ENCODE measurements at places on chromosomes 1 and 21. TPM values are rescaled to one million over a fixed set of nuclear protein-coding genes. Genes with fewer than 3 reads are reported as not detected.

DNA sequence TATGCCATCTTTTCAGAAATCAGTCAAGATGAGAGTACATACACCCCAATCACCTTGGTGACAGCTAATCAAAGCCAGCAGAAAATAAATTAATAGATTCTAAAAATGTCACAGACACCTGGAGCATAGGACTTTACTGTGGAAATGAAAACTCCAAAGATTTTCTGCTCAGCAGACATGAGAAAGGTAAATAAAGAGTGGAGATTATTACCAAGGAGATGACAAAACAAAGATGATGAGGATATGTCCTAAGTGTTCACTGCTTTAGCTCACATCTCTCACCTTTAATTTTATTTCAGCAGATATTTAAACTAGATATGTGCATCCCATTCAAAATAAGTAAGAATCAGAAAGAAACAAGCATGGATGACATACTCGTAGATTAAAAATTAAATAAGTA lies 14.8 kb upstream of the KCNT2 start:
- no peak for DNase-seq

- no peak for DNase-seq
Measured at GRCh38 chr1:183913567-183913993, 108.7 kb downstream of the RGL1 start.

GRCh38 chr1:60126723-60127122 lies 53.2 kb upstream of the C1orf87 start:
- no peak for DNase-seq

DNA sequence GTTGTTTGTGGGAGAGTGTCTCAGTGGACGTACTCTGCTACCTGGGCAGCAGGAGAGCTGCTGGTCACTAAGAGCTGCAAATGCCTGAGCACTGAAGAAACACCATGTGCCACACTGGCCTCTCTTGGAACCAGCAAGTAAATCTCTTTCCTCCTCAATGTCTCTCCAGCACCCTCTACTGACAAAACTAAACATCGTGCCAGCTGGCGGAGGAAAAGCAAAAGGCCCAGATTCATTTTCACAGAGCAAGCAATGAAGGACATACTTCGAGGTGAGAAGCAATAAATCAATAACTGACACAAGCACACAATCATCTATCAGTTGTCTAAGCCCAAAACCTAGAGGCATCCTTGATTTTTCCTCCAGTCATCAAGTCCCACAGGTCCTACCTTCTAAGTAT lies 78.1 kb downstream of the RERE start:
- DNase-seq: no peak

DNA sequence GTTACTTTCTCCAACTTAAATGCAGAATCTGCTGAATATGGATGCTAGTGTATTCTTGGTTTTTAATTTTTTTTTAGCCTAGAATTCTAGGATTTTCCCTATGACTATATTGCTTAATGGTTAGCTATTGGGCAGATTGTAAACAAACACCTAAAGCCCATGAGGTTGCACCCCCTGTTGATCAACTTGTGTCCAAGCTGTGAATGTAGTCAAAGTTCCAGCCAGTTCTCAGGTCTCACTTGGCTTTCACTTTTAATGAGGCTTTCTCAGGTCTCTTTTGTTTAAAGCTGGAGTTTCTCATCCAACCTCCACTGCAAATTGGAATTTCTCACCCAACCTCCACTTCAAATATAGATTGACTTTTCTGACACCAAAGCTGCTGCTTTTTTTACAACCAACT lies 35.9 kb downstream of the FCER1A start:
- DNase-seq: no peak

DNA sequence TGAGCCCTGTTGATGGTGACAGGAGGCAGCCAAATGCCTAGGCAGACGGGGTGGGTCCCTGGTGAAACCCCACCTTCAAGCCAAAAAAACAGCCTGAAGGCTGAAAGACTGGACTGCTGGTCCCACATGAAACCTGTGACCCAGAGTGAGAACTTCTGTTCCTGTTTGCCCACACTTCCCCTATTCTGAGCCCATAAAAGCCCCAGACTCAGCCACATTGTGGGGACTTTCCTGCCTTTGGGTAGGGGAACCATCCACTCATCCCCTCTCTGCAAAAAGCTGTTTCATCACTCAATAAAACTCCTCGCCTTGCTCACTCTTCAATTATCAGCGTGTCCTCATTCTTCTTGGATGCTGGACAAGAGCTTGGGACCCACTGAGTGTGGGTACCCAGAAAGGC lies 25.2 kb downstream of the HTR6 start:
- no peak for DNase-seq

DNA sequence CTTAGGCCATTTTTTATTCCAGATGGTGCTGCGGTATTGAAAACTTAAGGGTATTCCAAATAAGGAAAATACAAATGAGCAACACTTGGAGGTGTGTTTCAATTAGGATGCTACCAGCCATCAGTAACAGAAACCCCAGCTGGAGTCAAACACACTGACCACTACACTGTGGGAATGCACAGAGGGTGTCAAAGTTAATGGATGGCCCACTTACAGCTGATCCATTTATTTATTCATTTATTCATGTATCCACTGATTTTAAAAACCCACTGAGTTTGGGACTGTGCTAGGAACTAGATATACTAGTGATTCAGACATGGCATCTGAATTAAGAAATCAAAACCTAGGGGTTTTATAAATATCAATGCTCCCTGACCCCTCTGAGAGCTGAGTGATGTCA lies 24.5 kb upstream of the GJA5 start:
- no peak for DNase-seq

- no peak for DNase-seq
Measured at GRCh38 chr21:43006874-43007208, 32.5 kb downstream of the PKNOX1 start.

DNA sequence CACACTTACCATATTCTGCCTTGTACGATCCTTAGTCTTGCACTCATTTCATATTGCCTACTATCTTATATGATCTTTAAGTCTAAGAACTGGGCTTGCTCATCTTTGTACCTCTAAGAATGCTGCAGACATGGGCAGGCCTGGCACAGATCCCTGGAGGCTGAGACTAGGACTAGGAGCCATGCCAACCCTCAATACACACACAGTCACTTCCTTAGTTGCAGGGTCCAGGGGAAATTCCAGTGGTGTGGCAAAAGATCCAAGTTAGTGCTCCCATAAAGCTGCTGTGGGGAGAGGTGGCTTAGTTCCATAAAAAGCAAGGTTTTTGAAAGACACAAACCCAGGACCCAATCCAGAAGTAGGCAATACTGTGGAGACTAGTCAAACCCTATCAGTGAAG lies 59.9 kb downstream of the CYYR1 start:
- DNase-seq: no peak

GRCh38 chr1:8020032-8020431 lies 6.1 kb downstream of the ERRFI1 start:
- DNase-seq: peak; percentile 76

DNA sequence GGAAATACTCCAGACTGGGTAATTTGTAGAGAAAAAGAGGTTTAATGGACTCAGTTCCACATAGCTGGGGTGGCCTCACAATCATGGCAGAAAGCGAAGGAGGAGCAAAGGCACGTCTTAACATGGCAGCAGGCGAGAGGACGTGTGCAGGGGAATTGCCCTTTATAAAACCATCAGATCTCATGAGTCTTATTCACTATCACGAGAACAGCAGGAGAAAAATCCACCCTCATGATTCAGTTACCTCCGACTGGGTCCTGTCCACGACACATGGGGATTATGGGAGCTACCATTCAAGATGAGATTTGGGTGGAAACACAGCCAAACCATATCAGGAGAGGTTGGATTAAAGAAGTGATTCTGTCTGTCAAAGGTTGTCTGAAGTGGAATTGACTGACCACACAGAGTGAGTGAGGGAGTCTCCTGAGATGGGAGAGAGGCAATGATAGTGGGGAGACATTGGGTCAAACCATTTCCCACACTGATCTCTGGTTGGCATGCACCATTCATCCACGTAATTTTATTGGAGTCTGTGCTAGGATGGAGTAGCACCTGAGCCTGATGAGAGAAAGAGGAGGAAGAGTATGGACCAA lies 58.3 kb upstream of the VAMP3 start:
- no peak for DNase-seq

DNA sequence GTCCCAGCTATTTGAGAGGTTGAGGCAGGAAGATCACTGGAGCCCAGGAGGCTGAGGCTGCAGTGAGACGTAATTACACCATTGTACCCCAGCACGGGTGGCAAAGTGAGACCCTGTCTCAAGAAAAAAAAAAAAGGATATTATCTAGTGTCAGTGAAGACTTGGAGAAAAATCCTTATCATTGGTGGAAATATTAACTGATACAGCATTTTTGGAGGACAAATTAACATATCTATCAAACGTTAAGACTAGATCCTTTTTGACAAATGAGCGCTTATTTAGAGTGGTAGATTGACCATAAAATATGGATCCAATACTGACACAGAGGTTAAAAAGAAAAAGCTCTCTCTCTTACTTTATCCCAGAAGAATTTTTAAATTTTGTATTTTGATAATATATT lies 35.2 kb upstream of the DYRK1A start:
- no peak for DNase-seq

GRCh38 chr1:205569411-205570172 lies 62.2 kb downstream of the ELK4 start:
- DNase-seq: no peak

DNA sequence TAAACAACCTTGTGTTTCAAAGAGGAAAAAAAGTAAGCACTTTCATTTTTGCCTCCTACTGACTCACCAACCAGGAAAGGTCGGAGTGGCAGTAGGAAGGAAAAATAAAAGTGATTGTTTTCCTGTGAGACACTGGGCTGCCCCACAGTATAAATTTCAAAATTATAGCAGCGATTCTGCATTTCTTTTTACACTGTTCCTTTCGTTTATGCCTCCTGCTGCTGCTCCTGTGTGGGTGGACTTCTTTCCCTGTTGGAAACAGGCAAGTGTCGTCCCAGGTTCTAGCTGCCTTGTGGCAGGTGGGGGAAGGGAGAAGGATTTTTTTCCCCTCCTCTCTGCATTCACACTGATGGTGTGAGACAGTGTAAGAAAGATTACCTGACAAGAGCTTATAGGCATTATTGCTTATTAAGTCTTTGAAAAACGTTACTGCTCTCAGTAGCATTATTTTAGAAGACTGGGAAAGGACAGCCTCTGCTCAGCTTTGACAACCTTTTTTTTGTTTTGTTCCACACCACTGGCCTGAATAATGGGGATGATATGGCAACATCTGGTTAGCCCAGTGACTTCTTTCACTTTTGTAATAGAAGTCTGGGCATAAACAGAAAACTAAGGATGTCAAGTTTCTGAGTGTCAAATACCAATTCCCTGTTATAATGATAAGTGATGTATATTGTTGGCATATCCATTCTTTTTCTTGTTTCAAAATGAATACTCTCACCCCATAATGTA lies 77.9 kb downstream of the NEK7 start:
- no peak for DNase-seq

DNA sequence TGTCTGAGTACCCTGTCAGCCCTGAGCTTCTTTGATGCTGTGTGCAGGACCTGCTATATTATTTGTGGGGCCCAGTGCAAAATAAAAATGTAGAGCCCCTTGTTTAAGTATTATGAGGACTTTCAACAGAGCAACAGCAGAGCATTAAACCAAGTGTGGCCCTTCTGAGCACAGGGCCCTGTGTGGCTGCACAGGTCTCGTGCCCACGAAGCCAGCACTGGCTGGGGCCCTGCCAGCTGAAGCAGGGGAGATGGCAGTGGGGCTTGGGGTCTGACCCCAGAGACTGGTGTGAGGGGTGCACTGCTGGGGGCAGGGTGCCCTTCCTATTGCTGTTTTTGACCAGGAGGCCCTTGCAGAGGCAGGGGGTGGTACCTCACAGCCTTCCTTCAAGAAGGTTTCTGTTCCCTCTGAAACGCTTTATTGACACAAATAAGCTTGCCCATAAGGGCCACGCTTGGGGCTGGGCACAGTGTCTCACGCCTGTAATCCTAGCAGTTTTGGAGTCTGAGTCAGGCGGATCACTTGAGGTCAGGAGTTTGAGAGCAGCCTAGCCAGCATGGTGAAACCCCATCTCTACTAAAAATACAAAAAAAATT lies 2.2 kb upstream of the SEMA4A start:
- no peak for DNase-seq

GRCh38 chr21:27391990-27392389 lies 425.1 kb upstream of the ADAMTS5 start:
- DNase-seq: no peak

DNA sequence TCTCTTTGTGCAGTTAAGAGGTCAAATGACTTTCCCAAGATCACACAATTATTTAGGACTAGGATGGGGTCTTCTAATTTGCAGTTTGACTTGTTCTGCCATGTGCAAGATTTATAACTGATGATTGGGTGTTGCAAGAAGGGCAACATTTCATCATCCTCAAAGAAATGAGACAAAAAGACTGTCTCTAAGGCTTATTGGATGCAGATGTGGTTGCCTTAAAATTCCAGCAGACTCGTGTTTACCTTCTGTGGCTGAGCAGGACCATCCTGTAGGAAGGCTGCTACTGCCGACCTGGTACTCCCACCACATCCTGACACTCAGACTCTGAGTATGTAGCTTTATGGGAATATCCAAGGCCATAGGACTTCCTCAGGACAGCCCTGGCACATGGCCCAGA lies 99.9 kb upstream of the SGIP1 start:
- no peak for DNase-seq

GRCh38 chr1:47574451-47575165 lies 136.8 kb downstream of the FOXD2 start:
- DNase-seq: no peak

Gene CR1L
- total RNA-seq: not detected

Gene RNU1-1
- total RNA-seq: 1,358 TPM

Gene SV2A
- 3.4 TPM for total RNA-seq

Gene SPRR2E
- not detected for total RNA-seq

Gene VANGL2
- total RNA-seq: 6.5 TPM

Gene DESI2
- total RNA-seq: 20.1 TPM

Gene RNU11
- total RNA-seq: not detected

Gene CAP1
- total RNA-seq: 313 TPM

Gene SYNC
- total RNA-seq: 17.4 TPM

Gene TMEM82
- total RNA-seq: 4.9 TPM

Gene PUSL1
- total RNA-seq: 19.0 TPM

Gene GSTM5
- 32.8 TPM for total RNA-seq

Gene CD244
- 1.5 TPM for total RNA-seq

Gene OLFML3
- 74.8 TPM for total RNA-seq

Gene KCNQ4
- 3.5 TPM for total RNA-seq

Gene KRTAP6-2
- not detected for total RNA-seq

Gene AGBL4
- total RNA-seq: 0.52 TPM

Gene OXCT2
- total RNA-seq: 0.95 TPM

Gene PKP1
- total RNA-seq: 0.09 TPM
